CD4-positive, alpha-beta T cell (primary cell): ENCODE measurements at places on chromosomes 2 and 18.

GRCh38 chr2:228602288-228602687 is 420.8 kb upstream of the SPHKAP start:
- H3K27ac ChIP-seq = no peak overlapping the region
- H3K4me1 ChIP-seq = no peaks in the 10 kb centered on the region
- no peak overlapping the region for H3K4me3 ChIP-seq
- H3K36me3 ChIP-seq = no peaks in the 10 kb centered on the region

GRCh38 chr2:240985881-240986786 is 12.3 kb upstream of the SNED1 start:
- H3K4me1 ChIP-seq = peaks cover 6% of the 10 kb centered on the region
- H3K36me3 ChIP-seq = no peaks in the 10 kb centered on the region
- no peaks in the 10 kb centered on the region for H3K27me3 ChIP-seq
- DNase-seq = no peak
- H3K4me3 ChIP-seq = no peak overlapping the region

DNA sequence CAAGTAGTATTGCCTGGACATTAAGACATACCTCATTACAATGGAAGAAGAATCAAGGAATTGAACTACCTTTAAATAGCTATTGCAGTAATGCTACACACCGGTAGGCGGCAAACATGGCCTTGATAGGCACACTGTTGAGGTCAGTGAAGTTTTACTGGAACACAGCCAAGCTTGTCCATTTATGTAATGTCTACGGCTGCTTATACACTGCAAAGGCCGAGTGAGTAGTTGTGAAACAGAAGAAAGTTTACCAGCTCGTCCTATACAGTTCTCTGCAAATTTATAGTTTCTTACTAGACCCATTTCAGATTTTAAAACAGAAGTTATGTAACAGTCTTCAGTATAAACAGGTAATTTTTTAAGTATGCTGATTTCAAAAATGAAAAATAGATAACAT is 38.8 kb downstream of the PPP4R1 start:
- H3K36me3 ChIP-seq = peaks cover 39% of the 10 kb centered on the region
- DNase-seq = no peak
- no peaks in the 10 kb centered on the region for H3K4me1 ChIP-seq
- H3K4me3 ChIP-seq = no peak overlapping the region

- H3K4me3 ChIP-seq = no peak overlapping the region
- H3K27me3 ChIP-seq = no peaks in the 10 kb centered on the region
- no peaks in the 10 kb centered on the region for H3K4me1 ChIP-seq
- no peak overlapping the region for H3K27ac ChIP-seq
- H3K36me3 ChIP-seq = no peaks in the 10 kb centered on the region
Measured at GRCh38 chr2:8983571-8983970, 19.9 kb downstream of the MBOAT2 start.

GRCh38 chr2:66481100-66481549 is 46.2 kb downstream of the MEIS1 start:
- H3K4me3 ChIP-seq = no peak overlapping the region
- H3K27ac ChIP-seq = no peak overlapping the region
- no peaks in the 10 kb centered on the region for H3K36me3 ChIP-seq
- H3K4me1 ChIP-seq = no peaks in the 10 kb centered on the region
- DNase-seq = no peak

- no peaks in the 10 kb centered on the region for H3K4me1 ChIP-seq
- no peak overlapping the region for H3K4me3 ChIP-seq
- no peaks in the 10 kb centered on the region for H3K27me3 ChIP-seq
- H3K27ac ChIP-seq = no peak overlapping the region
- no peak for DNase-seq
Measured at GRCh38 chr2:129904532-129905446, 74.7 kb upstream of the RAB6C start.

DNA sequence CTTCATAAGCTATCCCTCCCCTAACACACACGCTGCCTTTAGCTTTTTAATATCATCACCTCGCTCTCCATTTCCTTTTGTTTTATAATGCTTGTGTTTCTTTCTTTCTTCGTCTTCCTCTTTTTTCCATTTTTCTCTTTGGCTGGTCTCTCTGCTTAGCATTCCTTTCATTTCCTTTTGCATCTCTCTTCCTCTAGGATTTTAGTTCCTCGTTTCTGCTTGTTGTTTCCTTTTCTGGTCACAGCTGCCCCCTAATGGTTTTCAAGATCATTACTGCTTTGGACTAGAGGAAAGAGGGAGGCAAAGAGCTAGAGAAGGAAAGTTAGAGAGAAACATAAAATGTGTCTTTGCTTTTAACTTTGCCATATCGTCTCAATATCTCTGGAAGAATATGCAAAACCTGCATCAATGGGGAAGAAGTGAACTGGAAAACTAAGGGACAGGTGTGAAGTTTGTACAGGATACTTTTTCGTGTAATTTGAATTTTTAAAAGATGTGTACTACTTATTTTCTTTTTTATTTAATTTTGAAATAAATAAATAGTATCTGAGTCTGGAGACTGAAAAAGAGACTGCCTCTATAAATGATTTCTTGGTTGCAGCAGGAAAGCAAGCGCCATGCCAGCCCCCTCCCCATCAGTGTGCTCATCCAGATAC is 6.3 kb upstream of the NRP2 start:
- H3K27ac ChIP-seq = no peak overlapping the region
- H3K27me3 ChIP-seq = peaks cover 7% of the 10 kb centered on the region
- no peak overlapping the region for H3K4me3 ChIP-seq
- H3K4me1 ChIP-seq = no peaks in the 10 kb centered on the region

- H3K4me1 ChIP-seq = no peaks in the 10 kb centered on the region
- no peak overlapping the region for H3K4me3 ChIP-seq
- no peak for DNase-seq
- peaks cover 15% of the 10 kb centered on the region for H3K27me3 ChIP-seq
- H3K27ac ChIP-seq = no peak overlapping the region
Measured at GRCh38 chr2:142130111-142131009, 456 bp downstream of the LRP1B start.

DNA sequence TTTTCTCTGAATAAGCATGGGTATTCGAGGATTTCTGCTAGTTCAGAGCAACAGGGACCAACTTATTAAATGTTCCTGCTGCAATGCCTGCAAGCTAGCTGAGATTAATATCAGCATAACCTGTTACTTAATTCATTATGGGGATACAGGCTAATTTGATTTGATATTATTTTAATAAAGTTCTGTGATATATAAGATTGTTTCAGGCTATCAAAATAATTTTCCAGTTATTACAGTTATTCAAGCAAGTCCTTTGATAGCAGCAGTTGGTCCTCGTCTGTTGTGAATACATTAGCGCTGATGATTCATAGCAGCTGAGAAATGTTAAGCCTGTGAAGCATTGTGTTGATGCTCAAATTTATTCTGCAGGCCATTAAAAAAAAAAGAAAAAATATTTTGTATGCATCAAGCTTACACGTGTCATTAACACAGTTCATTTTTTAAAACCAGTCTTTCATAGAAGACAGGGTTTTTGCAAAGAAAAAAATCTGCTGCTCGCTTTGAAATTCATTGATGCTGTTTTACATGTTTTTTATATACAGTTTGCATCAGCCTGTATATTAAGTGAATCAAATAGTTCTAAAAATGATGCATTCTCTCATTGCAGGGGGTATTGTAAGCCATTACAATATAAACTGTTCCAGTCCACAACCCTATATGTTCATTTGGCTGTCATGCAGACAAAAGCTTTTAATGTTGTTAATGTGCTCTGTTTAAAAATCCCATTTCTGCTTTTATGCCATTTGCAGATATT is 482.5 kb downstream of the BCL11A start:
- H3K36me3 ChIP-seq = no peaks in the 10 kb centered on the region
- H3K27me3 ChIP-seq = no peaks in the 10 kb centered on the region
- no peak overlapping the region for H3K4me3 ChIP-seq
- no peaks in the 10 kb centered on the region for H3K4me1 ChIP-seq
- DNase-seq = no peak
- no peak overlapping the region for H3K27ac ChIP-seq
